ENCODE measurements at places on chromosomes 1 and 21.

- no peak for DNase-seq
These were observed 30.5 kb upstream of the TSPEAR start for GRCh38 chr21:44741921-44742320.

DNA sequence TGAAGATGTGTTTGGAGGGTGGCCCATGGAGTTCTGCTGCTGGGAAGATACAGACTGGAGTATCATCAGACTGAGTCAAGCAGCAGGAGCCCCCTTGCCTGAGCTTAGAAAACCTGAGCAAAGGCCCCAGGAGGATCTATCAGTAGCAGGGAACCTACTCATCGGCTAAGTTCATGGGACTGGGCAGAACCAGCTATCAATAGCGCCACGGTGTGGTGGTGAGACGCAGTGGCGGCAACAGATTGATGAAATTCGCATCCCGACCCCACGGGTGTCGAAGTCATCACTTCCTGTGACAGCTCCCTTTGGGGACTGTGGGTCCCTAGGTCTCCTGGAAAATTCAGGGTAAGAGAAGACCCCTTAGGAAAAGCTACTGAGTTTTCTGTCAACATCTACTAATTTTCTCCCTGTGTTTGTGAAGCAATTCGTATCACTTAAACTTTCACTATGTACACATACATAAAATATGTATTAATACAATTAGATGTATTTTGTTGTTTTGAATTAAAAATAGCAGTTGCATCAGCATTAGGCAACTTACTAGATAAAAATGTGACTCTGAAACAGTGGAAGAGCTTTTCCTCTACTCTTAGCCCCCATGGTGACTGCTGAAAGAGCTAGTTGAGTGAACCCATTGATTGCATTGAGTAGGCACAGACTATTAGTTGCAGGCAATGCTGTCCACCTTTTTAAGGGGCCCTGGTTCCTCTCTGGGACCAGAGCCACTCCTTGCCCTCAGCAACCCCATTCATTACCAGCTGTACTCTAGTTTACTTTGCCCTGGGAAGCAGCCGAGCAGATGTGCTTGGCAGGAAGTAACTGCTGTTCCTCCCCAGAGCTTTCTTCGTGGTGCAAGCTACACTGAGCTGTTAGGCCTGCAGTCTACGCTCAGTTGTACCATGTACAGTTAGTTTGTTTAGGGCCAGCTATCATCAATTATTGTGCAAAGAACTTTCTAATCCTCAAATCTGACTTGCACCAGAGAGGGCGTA, 7.3 kb upstream of the CACNA1S start:
- peak; percentile 55 for DNase-seq

- peak; percentile 89 for DNase-seq
These were observed 13.7 kb upstream of the TMEM51 start for GRCh38 chr1:15139654-15140350.

- peak; percentile 82 for DNase-seq
These were observed 3.2 kb upstream of the RXFP4 start for GRCh38 chr1:155938220-155938627.

DNA sequence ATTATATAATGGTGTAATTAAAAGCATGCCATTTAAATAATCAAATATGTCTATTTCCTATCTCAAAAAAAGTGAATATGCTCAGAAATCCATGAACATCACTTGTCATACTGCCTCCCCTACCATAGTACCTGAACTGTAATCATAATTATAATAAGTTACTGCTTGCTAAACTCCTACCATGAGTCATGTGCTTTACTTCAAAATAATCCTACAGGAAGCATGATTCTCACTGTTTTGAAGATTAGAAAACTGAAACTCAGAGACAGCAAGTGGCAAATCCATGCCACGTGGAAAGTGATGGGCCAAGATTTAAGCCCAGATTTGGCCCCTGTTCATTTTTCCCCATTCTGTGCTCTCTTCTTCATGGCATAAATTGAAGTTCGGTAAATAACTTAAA, 5.2 kb downstream of the LRRC7 start:
- no peak for DNase-seq

DNA sequence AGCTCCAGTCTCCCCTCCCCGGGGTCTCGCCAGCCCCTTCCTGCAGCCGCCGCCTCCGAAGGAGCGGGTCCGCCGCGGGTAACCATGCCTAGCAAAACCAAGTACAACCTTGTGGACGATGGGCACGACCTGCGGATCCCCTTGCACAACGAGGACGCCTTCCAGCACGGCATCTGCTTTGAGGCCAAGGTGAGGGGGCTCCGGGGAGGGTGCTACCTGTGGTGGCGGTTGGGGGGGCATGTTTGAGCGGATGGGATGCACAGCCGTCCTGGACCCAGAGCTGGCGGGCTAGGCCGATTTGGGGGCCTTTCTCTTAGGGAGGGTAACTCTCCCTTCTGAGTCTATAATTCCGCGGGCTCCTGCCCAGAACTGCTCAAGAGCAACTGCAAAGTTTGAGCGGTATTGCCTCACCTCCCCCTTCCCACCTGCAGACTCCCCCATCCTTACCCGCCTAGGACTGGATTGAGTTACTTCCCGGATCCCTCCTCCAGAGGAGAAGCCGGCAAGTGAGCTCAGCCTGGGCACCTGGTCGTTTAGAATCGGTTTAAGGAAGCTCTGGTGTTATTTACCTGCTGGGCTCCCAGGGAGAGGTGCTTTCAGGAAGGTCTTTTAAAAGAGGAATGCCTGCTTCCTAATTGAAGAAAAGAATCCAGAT, 730 bp downstream of the NOS1AP start:
- no peak for DNase-seq

- no peak for DNase-seq
These were observed 503.2 kb upstream of the CAMK1G start for GRCh38 chr1:209080170-209080781.

GRCh38 chr1:226806988-226807387, 63.4 kb upstream of the PSEN2 start:
- no peak for DNase-seq

- no peak for DNase-seq
These were observed 3.6 kb downstream of the MMACHC start for GRCh38 chr1:45503462-45504360.

GRCh38 chr1:54716299-54717047, 812 bp downstream of the TTC4 start:
- DNase-seq: no peak

DNA sequence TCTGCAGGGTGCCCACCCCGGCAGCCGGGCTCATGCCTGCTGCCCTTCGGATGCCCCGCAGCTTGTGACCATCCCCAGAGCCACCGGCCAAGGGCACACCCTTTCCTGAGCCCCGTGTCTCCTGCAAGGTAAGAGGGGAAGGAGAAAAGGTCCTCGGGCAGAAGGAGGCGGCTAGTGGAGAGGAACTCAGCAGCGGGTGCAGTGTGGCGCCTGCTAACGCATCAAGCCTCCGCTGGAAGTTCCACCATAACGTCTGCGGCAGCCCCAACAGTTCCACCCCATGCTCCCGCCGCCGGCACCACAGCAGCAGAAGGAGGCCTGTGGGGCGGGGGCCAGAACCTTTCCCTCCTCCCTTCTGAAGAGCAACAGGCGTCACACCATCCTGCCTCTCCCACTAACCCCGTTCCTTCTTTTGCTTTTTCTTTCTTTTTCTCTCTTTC, 990 bp downstream of the VWA5B1 start:
- DNase-seq: peak; percentile 37

- peak; percentile 41 for DNase-seq
These were observed at the start of gene IFI44L for GRCh38 chr1:78619803-78620579. IFI44L (plus strand) TSS chr1:78620448; CDS start chr1:78627916, 7,468 bp downstream.

DNA sequence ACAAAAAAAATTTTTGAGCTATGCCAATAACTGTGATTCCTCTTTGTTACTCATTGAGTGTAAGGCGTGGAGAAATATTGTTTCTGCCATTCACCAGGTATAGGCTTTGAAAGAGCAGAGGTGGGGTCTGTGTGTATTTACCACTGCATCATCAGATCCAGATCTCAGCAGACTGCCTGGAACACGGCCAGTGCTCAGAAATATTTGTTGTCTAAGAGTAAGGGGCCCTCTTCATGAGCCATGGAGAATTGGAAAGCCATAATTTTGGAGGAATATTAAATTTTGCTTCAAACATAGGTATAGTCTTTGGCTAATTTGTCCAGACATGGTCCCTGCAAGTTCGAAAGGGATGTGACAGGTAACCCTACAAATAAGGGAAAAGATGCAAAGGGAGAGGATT, 231.3 kb upstream of the IRF2BP2 start:
- DNase-seq: no peak

GRCh38 chr1:166080277-166080966, 86.4 kb downstream of the FAM78B start:
- no peak for DNase-seq

DNA sequence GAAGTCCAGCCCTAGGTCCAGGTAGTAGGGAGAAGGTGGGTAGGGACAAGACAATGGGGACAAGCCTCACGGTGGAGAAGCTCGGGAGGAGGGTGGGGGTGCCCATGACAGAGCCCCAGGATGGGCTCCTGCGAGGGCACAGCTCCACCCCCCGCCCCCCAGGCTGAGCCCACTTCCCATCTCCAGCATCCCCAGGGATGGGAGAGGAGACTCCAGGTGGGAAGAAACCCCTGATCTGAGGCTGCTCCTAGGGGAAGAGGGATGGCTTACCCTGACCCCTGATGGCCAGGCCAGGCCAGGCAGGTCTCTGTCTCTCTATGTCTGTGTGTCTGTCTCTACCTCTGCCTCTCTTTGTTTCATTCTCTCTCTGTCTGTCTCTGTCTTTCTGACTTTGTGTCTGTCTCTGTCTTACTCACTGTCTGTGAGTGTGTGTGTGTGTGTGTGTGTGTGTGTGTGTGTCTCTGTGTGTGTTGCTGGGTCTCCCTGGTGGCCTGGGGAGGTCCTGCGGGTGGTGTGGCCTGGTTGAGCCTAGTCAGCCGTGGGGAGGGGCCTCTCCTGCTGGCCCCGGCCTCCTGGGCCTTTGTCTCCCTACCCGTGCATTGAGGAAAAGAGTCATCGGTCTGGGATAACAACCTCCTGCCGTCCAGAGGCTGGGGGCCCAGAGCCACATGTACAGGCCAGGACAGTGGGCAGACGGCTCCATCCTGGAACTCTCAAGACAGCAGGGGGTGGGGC, 45.7 kb downstream of the WNT9A start:
- DNase-seq: no peak

DNA sequence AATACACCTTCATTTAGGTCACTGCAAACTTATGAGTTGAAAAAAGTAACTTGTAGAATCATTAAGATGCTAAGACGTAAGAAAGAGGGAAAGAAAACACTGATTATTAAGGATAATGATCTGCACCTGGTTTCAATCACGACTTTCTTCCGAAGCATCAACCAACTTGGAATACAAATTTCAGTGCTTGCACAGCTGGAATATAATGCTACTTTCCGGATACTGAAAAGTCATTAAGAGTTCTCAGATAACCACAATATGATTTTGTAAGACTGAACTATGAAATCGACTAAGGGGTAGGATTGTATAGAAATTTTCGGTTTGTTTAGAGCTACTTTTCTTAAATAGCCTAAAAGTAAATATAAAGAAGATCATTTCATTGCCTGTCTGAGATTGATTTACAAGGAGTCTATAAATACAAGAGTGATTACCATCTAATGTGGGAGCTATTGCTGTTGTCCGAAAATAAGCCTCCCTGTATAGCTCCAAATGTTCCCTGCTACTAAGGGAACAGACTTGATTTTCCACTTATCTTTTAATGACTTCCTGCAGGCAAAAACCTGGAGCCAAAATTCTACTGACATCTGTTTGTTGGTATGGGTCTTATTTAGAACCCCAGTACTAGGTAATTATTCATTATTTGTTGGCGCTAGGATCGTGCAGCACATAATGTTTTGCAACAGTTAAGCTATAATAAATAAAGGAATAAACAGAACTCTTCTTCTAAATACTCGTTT, 673.3 kb downstream of the KCNT2 start:
- DNase-seq: peak; percentile 32

DNA sequence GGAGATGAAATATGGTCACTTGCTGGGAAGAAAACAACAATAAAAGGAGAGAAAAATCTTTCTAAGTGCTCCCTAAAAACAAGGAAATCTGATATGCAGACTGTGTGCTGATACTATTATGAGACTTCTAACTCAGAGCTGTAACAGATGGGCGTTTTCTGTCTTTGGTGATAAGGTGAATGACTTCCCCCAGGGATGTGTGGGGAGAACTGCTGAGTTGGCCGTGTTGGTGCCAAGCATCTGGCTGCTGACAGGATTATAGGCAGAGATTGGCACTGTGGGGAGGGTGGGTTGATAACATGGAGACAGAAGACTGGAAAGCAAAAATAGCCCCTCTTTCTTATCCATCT, 438.5 kb upstream of the PLXNA2 start:
- no peak for DNase-seq

GRCh38 chr1:64223329-64224151, 20.1 kb downstream of the UBE2U start:
- DNase-seq: no peak

DNA sequence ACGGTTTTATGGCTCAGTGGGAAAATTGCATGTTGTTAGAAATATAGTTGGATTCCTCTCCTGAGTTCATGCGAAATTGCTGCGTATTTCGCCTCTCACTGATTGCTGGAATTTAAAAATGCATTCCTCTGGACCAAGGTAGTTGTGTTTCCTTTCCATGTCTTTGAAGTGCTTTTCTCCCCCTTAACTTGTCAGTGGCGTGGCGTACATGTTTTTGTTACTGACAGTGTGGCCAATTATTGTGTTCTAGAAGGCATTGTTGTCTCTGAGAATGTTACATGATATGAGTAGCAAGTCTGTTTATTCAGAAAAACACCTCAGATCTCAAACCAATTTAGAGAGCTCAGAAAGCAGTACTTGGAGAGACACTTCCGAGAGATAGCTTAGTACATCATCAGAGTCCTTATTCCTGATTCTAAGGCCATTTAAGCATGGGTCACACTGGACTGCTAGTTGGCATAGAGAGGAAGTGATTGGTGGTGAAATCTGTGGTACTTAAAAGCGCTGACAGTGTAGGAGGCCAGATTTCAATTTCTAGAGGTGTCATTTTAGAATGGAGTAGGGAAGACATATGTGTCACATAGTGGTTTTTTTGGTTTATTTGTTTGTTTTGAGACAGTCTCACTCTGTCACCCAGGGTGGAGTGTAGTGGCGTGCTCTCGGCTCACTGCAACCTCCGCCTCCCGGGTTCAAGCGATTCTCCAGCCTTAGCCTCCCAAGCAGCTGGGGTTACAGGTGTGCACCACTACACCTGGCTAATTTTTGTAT, 184.4 kb downstream of the RYR2 start:
- DNase-seq: no peak

DNA sequence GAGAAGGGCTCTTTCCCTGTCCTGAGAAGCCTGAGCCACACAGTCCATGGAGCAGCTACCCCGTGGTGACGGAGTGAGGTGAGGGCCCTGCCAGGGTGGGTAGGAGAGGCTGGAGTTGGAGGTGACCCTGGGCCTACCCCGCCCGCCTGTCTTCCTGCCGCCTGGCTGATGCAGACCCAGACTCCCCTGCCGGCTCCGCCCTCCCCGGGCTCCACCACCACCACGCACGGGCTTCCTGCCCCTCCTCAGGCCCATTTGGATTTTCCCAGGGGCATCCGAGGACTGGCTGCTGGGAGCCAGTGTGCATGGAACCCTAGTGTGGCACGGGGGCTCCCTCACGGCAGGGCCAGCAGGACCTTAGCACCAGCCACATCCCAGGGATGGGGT, 32.5 kb downstream of the PODN start:
- DNase-seq: no peak

Data from brain (organoid and tissue), 16 donors.